ENCODE measurements at places on chromosomes 5 and 9.

GRCh38 chr5:177426566-177427210 lies at the start of gene GRK6:
Gene GRK6, plus strand, starts transcription at chr5:177426676. Its CDS starts 170 bp downstream, at chr5:177426846.
- DNase-seq, result peak; percentile 79

GRCh38 chr9:136370037-136370436 lies 3.4 kb downstream of the CARD9 start:
- no peak for DNase-seq

DNA sequence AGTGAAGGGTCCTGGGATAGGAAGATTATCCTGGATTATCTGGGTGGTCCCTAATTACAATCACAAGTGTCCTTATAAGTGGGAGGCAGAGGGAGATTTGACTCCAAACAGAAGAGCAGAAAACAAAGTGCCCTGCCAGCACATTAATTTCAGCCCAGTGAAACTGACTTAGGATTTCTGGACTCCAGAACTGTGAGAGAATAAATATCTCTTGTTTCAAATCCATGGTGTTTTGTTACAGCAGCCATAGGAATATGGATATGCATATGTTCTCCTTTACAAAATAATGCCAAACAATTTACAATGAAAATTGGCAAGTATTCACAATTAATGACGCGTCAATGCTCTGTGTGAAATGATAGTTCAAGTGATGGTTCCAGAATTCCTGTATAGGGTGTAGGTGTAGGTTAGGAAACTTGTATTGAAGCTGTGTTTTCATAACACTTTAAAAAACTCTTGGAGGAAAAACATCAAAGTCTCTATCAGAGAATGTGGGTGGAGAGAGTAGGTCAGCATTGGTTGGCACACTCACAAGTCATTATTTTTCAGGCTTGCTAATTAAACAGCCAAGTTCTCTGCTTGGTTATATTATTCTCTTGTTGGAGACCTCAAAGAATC lies 19.9 kb upstream of the PLPP1 start:
- DNase-seq, result no peak

DNA sequence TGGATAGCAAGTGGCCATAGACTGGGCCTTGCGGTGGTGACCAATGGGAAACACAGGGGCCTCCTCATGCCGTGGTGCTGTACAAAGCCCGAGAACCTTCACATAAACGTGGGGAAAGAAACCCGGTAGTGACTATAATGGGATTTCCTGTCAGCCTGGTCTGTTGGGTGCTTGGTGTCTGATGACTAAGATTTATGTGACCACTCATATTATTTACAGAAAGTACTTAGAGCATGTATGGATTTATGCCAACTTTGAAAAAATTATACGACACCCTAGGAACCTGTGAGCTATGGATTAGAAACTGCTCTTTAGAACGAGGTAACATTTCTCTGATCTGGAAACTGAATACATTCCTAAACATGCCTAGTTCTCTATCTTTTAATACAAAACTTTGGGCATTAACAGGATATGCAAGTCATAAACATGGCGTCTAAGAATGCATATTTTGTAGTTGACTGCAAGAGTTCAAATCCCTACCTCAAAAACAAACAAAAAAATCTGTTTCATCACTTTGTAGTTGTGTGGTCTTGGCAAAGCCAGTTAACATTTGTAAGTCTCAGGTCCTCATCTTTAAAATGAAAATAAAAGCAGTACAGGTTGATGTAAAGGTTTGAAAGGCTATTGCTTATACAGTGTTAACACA lies 85.4 kb downstream of the TMEM167A start:
- DNase-seq, result no peak

- no peak for DNase-seq
Measured at GRCh38 chr9:126485662-126486061, 128.1 kb upstream of the LMX1B start.

GRCh38 chr5:36017622-36018021 lies 26.4 kb upstream of the UGT3A1 start:
- DNase-seq, result no peak

All from CD4-positive, alpha-beta T cell treated with Interleukin-17A for 4 hours (primary cell).